ELF-1 (cell line): ENCODE measurements at places on chromosomes 1 and 21.

GRCh38 chr1:18951818-18952391 is 4.6 kb downstream of the IFFO2 start:
- DNase-seq = no peak

GRCh38 chr1:236341298-236341697 is 52.8 kb upstream of the EDARADD start:
- no peak for DNase-seq

DNA sequence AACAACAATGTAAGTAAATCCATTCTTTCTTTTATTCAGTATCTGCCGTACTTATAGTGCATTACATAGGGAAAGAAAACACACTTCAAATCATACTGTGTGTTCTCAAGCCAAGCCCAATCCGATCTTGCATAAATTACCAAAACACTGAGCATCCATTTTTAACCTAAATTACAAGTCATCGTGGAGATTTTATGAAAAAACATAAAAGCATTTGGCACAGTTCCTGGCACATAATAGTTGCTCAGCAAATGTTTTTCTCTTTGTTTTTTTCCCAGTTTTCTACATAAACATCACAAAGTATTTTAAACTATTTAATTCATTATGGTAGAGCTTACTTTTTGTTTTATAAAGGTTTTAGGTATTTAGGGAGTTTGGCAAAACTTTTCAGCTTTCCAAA is 48.1 kb upstream of the LRRC8C start:
- DNase-seq = no peak

GRCh38 chr1:87473203-87473661 is 144.6 kb downstream of the LMO4 start:
- DNase-seq = peak; percentile 32

DNA sequence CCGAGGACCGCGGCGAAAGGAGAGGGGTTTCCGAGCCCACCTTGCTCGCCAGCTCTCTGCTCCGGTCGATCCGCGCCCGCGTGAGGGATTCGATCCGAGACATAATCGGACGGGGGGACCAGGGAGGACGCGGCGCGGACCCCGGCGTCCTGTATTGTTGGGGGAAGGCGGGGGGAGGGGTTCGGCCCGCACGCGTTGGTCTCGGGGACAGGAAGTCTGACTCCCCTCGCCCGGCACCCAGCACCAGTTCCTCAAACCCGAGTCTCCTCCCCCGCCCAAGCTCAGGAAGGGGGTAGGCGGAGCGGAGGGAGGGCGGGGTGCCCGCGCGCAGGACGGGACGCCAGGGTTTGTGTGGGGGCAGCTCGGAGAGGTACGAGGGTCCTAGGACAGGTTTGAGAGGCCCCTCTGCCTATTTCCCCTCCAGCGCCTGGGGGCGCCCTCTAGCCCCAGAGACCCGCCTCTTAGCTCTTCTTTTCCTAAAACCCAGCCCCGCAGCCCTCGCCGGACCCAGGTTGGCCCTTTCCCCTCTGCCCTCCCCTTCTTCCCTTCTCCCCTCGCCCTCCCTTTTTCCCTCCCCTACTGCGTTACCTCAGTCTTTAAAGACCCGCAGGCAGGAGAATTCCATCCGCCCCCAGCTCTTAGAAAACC is at the start of gene ARHGEF2:
Gene ARHGEF2 (minus strand): TSS at position 223 of the 648 bp plus-strand sequence. CDS start 120 bp downstream, at position 103.
- peak; percentile 91 for DNase-seq

DNA sequence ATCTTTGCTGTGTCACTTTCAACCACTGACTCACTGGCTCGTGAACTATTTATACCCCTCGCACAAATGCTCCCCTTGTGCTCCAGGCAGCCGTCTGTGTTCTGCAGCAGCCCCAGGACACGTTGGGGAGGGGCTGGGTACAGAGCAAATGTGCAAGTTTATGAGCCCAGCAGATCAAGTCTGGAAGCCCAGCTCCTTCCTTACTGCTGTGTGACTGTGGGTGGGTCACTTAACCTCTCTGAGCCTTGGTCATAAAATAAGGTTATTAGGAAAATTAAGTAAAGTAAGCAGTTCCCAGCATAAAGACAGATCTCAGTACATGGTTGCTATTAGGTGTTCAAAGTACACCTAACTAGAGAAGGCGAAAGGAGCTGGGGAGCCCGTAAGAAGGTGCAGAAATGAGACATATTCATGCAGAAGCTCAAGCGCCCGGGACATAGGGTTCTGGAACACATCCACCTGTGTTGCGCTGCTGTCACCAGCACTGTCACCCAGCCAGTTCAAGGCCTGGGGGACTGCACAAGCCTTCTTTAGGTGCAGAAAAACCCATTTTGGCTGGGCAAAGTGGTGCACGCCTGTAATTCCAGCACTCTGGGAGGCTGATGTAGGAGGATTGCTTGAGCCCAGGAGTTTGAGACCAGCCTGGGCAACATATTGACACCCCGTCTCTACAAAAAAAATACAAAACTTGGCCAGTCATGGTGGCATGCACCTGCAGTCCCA is 13.8 kb downstream of the EFHD2 start:
- DNase-seq = no peak

DNA sequence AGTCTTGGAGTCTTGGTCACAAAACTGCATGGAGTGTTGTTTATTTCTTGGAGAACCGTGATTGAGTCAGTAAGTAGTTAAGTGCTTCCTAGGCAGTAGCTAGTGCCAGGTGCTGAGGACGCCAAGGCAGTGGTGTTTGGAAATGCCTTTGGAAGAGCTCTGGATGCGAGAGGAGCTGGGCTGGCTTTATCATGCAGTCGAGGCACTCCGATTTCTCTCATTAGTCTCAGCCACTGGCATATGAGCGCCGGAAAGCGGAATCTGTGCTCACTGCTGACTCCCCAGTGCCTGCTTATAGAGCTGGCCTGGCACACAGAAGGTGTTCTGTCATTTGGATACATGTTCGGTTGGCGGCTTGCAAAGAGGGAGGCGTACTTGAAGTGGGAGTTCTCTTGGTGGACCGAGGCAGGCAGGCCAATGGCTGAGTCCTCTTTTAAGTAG is 3.6 kb downstream of the TENT5C start:
- DNase-seq = no peak

GRCh38 chr21:34928637-34929036 is 120.5 kb downstream of the RUNX1 start:
- no peak for DNase-seq

DNA sequence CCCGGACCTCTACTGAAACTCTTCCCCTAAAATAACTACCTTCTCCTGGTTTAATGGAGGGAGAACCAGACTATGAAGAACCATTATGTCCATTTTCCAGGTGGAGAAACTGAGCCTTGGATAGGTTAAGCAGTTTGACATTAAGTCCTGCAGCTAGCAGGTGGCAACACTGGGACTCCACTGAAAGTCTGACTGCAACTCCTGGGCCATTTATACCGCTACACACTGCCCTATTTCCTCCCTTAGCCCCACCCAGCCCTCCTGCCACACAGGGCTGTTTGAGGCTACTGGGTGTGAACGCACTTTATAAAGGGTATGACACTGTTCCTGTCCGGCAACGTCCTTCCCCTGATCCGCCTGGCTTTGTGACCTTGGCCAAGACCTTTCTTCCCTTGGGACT is 511 bp upstream of the INPP5B start:
- DNase-seq = no peak
